ENCODE measurements at places on chromosomes 16 and 17.

DNA sequence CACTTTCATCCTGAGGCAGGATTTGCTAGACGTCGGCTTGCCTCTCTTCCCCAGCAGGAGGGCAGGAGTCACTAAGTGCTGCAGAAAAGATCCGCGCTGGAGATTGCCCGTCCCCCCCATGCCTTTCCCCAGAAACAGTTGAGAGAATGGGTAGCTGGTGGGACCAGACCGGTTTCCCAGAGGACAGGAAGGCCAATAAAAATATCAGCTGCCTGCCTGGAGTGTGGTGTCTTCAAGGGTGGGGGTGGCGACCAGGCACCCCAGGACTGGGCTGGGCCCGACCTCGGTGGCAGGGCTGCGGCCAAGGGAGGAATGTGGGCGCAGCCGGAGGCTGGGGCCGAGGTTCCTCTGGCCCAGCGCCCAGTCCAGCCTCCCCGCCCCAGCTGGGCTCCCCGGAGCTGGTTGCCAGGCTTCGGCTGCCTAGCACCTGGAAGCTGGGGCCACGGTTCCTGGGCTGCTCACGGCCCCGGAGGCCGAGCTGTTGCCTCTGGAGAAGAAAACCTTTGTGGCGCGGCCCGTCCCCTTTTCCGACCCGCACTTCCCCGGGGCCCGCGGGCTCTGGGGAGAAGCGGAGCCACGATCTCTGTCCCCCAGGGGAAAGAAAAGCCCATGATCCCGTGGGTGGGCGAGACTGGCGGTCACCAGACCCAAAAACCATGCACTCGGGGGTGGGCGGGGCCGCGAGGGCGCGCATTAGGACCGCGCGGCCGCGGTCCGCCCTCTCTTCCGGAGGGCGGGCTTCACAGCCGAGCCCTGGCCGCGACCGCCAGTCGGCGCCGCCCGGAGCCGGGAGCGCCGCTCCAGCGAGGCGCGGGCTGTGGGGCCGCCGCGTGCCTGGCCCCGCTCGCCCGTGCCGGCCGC lies at the start of gene TRAF4:
Gene TRAF4 (plus strand): TSS at position 769 of the 861 bp plus-strand sequence. CDS start 102 bp downstream, outside the sequence.
- ATAC-seq: peak; percentile 84

GRCh38 chr17:9937241-9937761 lies 32.2 kb upstream of the RCVRN start:
- ATAC-seq: no peak

DNA sequence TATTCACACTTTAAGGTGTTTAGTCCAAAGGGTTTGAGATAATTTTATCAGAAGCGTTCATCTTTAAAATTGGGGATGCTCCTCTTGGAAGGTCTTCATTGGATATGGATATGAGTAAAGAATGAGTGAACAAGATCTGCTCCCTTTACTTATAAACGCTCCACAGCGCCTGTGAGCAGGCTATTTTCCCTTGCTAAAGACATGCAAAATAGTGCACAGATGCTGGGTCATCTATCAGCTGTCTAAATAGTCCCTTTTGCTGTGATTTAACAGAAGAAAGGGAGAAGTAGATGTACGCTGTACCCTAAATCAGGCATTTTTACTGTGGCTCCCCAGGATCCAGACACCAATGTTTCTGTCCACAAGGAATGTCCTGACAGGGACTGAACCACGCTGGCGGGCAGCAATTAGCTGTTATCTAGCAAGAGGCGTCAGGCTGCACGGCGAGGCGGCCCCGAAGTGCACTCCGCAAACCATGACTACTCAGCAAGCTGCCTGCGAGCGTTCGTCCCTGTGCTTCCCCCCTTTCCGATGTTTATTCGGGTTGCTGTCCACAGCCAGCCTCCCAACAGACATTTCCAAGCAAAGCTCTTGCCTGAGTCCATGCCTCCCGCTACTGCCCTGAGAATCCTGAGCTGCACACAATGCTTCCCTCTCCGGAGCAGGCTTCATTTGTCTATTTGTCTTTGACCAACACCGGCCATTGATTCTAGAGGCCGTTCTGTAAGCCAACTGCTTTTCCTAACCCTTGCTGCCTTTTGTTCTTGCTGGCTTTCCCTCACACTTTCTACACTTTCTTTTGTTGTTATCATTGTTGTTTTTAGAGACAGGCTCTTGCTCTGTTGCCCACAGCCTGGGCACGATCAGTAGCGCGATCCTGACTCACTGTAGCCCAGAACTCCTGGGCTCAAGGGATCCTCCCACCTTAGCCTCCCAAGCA lies 55.7 kb upstream of the CNEP1R1 start:
- ATAC-seq: no peak

GRCh38 chr16:11359370-11359769 lies 14.1 kb downstream of the RMI2 start:
- ATAC-seq: no peak

DNA sequence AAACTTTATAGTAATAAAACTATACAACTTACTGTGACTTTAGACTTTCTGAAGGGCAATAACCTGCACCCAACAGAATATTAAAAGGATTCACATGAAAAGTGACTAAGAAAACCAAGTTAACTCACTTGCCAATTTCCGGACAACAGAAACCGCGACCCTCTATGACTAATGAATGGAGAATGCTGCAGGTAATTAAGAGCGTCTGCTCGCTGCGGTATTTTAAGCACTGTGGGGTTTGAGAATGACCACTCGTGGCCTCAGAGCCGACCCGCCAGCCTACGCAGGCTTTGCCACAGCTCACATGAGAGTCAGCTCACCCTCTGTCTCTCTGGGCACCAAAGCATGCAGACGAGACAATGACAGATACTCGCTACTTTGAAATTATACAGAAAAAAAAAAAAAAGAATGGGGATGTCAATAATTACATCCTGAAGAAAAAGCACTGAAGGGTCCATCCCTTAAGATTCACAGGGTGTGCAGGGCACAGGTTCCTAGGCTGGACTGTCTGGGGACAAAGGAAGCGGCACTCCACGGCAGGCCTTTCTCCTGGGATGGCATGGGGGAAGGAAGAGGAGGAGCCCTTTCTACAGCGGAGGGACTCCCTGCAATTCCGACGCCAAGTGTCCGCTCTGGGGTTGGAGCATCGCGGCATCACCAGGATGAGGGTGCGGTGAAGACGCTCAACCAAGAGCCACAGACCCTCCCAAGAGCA lies 35.0 kb downstream of the ZCCHC14 start:
- peak; percentile 85 for ATAC-seq

GRCh38 chr16:72974142-72974769 lies 73.7 kb downstream of the ZFHX3 start:
- ATAC-seq: no peak

DNA sequence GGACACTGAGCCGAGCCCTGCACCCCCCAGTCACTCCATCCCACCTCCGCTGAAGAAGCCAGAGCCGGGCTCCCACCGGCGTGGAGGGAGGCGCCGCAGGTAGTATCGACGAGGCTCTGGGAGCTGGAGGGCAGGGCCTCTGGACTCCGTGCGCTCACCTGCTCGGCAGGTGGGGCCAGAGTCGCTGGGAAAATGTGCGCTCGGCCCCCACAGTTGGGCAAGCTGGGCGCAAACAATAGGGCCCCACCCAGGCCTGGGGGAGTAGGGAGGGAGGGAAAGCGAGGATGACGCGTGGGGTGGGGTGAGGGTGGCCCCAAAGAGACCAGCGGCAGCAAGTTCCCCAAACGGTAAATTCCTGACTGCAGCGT lies 668 bp downstream of the JUP start:
- ATAC-seq: peak; percentile 1

GRCh38 chr17:40095351-40095943 lies 4.9 kb downstream of the NR1D1 start:
- ATAC-seq: no peak

- ATAC-seq: peak; percentile 78
Measured at GRCh38 chr17:7023576-7024401, 939 bp downstream of the BCL6B start.

GRCh38 chr17:34045990-34046389 lies 209.1 kb upstream of the CCL2 start:
- ATAC-seq: no peak

DNA sequence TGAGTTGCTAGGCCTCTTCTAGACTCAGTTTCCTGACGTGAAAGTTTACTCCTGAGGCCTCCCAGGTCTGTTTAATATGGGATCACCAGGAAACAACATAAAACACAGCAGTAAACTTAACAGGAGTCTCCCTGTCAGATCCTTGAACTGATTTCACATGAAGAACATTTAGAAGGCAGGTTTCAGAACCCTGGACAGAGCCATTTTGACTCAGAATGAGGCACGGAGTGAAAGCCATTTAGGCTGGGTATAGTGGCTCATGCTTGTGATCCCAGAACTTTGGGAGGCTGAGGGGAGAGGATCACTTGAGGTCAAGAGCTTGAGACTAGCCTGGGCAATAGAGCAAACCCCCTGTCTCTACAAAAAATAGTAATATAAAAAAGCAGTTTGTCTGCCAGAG lies 289.1 kb downstream of the CA10 start:
- ATAC-seq: no peak
